ENCODE measurements at places on chromosomes 7 and 10. TPM values are rescaled to one million over a fixed set of nuclear protein-coding genes. Genes with fewer than 3 reads are reported as not detected.

Gene ITGA8
- not detected for total RNA-seq

Gene ZNF467
- total RNA-seq, result not detected

Gene CALCR
- not detected for total RNA-seq

Gene SPDYE1
- total RNA-seq, result not detected

Gene FFAR4
- total RNA-seq, result not detected

Gene LRRN3
- total RNA-seq, result not detected

Gene SYT15
- total RNA-seq, result 2.1 TPM

Gene TMEM26
- total RNA-seq, result not detected

Gene CFAP69
- total RNA-seq, result not detected

Gene PILRB
- total RNA-seq, result 95.0 TPM

Gene SRRM3
- not detected for total RNA-seq

Gene LEP
- total RNA-seq, result not detected

GRCh38 chr7:64180989-64181388, 26.0 kb upstream of the ZNF735 start:
- DNase-seq, result peak; percentile 59

DNA sequence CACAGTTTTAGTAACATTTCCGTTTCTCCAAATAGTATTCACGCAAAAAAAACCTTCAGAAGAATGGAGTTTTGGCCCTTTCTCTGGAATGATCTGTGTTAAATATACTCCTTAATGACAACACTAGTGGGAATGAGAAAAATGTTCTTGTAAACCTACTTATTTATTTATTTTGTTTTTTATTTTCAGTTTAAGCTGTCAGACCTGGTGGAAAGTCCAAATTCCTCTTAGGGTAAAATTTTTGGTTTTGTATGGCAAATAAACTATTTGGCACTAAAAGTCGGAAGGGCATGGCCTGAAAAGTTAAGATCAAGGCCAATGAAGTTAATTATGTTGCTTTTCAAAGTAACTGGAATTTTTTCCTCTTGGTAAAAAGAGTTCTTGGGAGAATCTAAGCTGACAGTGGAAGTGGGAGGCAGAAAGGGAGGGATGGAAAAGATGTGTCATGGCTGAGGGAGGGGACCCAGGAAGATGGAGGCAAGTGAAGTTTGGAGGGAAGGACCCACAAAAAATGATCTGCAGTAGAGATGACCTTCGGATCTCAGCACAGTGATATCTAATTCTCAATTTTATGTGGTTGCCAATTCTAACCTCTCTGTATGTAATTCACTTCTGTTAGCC, 33.5 kb upstream of the VPS41 start:
- DNase-seq, result no peak

DNA sequence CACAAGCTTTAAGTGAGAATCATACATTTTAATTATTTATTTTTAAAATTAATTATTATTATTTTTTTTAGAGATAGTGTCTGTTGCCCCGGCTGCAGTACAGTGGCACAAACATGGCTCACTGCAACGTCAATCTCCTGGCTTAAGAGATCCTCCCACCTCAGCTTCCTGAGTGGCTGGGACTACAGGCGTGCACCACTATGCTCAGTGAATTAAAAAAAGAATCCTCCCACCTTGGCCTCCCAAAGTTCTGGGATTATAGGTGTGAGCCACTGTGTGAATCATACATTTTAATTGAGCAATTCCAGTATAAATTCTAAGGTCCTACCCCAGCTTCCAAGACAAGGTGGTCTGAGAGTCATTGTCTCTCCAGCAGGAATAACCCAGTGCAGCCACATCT, 172.4 kb downstream of the JAZF1 start:
- no peak for DNase-seq

DNA sequence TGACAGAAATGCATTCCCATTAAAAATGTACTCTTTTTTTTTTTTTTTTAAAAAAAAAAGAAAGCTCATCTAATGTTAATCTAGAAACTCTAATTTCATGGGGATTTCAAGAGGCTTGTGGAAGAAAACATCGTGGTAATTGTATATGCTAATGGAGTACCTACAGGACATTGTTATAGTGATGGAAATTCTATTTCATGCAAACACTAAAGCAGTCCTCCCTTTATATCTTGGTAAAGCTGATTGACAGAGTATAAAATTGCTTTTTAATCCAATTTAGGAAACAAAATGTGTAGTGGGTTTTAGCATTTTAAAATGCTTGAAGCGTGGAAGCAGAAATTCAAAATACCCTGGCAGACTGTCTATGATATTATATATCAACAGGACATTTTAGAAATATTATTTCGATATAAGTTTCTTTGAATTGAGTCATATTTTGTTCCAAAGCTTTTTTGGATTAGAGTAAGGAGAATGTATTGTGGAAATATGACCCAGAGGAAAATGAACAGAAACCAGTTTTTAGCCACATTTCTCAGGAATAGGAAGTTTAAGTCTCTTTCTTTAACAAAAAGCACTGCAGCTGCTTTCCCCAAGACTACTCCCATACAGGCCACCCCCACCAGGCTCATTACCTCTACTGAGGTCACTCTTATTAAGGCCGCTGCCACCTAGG, 121.9 kb downstream of the WNT2 start:
- DNase-seq, result no peak

- DNase-seq, result no peak
Observed at GRCh38 chr7:78176171-78176570, 377.6 kb downstream of the PHTF2 start.

DNA sequence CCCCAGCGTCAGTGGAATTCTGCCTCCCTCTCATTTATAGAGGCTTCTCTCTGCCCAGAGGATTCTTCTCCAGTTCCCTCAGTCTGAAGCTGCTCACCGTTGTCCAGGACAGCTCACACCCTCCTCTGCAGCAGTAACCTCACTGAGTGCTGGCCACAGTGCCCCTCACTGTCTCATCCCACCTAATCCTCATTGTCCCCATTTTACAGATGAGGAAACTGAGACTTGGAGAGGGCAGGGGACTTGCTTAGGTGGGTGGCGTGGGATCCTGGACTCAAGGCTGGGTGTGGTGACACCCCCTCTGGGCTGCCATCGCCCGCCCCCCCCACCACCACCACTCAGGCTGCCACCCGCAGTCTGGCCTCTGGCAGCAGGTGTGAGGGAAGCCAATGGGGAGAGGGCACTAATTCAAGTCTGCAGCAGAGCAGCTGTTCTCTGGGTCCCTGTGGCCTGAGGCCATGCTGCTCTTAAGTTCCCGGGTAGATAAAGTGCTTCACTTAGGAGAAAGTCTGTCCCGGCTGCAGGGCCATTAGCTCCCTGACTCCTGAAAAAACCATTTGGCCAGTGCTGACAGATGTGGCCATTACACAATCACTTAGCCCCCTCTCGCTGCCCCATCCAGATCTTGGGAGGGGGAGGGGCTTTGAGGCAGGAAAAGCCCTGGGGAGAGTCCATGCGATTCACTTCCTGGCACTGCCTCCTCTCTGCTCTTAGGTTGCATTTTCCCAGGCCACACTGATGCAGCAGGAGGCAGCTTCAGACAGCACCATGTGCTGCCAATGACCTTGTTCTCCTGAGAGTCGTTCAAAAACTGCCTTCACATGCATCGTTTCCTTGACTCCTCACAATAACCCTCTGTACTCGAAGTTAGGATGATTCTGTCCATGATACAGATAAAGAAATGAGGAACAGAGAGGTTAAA, 36.3 kb downstream of the DRGX start:
- no peak for DNase-seq

GRCh38 chr10:100021322-100021721, 11.6 kb upstream of the DNMBP start:
- DNase-seq, result peak; percentile 83

DNA sequence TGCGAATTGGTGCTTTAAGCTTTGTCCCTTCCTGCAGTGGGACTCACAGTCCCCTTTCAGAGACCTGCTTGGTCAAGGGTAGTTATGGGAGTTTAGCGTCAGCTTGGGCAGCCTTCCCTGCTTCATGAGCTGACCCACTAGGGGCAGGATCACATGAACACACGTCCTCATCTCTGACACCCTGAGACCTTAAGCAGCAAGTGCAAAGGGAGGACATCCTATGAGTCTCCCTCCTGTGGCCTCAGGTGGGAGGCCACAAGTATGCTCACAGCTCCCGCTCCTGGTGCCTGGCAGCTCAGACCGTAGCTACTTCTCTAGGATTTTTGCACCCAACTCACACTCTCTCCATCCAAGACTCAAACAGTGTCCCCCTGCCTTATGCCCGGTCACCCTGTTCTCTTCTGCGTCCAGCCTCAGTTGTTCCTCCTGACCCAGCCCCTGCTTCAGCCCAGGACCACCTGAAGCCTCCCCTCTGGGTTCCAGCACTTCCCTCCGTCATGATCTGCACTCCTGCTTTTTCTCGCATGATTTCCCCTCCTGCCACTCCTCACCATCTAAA, 136.6 kb upstream of the FAM20C start:
- DNase-seq, result no peak

DNA sequence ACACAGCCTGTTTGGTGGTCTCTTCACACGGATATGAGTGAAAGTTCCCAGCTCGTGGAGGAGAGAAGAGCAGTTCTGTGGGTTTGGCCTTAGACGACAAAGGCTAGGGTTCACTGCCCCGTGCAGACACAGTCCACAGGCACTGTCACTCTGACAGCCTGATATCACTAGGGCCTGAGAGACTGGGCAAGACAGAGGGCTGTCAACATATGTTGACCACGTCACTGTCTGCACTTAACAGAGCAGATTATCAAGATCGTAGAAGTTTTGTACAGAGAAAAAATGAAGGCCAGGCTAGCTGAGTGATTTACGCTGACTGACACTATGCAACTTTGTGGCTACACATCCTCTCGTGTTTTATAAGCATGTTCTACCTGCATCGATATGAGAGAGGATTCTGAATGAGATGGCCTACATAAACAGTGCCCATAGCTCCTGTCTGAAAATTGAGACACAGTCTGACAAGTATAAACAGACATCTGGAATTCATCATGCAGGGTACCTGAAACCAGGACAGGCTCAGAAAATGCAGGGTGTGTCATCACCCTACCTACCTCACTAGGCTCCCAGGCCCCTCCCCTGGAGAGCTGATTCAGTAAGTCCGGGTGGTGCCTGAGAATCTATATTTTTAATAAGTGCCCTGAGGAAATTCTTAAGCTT, 120.0 kb downstream of the SGMS1 start:
- no peak for DNase-seq

DNA sequence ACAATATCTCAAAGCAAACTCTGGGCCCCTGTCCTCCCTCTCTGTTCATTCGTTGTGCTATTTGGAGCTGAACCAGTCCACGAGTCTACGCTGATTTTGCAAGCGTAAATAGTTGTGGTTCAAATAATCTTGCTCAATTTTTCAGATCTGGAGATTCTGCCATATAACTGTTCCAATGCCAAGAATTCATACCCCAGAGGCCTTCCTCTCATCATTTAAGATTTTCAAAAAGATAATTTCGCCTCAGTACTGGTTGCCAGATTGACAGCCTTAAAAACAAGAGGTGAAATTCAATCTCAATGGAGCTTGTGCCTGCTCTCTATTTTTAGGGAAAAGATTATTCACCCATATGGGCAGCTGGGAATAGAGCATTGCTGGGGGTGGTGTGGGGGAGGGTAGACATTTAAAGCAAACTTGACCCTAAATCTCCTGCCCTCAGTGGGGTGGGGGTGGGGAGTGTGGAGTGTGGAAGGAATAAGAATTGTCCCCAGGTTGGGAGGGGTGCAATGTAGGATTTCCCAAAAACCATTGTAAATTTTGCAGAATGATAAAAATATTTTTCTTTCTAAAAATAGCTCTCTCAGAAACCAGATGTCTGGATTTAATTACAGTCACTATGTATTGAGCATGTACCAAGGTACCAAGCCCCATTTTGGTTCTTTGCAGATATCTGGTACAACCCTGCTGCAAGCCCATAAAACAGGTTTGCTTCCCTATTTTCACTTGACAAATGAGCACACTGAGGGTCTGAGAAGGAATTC, 104.7 kb upstream of the EEPD1 start:
- DNase-seq, result no peak

DNA sequence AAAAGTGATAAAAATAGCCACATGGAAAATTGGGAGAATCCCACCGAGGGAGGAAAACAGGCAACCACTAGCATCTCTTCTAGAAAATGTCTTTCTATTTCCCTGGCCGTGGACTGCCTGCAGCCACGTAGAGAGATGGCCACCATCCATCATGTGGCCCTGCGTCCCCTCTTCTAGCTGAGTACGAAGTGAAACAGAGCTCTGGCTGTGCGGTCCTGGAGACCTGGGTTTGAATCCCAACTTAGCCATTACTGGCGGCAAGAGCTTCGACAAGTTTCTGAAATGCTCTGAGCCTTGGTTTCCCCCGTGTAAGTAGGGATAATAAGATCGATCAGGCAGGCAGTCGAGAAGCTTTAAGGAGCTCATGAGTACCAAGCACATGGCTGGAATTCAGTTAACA, 32.9 kb downstream of the ZCCHC24 start:
- no peak for DNase-seq

GRCh38 chr7:142602756-142603155, 146.5 kb upstream of the PRSS1 start:
- no peak for DNase-seq

DNA sequence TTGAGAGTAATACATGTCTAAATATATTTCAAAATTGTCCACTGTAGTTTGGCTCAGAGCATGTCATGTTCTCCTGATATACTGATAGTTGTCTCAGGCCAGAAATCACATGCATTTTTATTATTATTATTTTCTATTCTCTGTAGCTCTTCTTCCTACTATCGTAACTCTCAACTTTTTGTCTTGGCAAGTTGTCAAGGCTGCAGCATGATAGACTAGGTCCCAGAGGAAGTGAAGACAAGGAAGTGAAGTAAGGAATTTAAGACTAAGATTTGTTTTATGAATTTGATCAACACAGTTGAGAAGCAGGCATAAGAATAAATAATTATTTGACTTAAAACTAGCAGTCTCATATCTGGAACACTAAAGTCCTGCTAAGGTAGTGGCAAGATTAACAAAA, 369.5 kb downstream of the ABCA13 start:
- no peak for DNase-seq

DNA sequence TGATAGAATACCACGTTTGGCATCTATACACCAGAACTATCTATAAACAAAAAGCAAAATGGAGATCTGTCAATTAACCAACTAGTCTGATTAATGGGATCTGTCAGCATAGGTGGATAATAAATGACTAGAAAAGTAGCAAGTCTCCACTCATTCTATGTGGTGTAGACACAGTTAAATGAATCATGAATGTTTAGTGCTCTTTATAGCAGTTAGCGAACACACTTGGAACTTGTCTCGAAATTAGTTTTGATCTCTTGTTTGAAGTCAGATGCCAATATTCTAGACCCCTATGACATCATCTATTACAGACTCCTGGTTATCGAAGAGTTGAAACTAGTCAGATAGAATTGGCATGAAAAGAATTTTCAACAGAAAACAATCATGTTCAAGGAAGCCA, 259.7 kb downstream of the AHR start:
- no peak for DNase-seq

- no peak for DNase-seq
Observed at GRCh38 chr10:102773320-102773719, 29.6 kb downstream of the WBP1L start.

DNA sequence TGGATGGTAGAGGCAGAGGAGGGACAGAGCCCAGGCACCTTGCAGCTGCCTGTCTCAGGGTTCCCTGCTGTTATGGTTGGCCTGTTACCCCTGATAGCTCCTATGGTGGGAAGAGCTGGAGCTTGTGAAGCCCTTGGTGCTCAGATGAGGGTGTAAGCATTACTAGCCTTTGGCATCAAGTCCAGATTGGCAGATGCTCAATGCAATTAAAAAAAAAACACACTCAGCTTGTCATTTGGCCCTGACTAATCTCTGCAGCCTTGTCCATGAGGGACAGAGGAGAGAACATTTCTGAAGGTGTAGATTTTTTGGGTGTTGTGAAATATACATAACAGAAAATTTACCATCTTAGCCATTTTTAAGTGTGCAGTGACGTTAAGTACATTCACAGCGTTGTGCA, 86.3 kb downstream of the PLPP4 start:
- DNase-seq, result no peak

GRCh38 chr7:113282875-113283274, 164.5 kb upstream of the SMIM30 start:
- no peak for DNase-seq
